ENCODE measurements at places on chromosomes 12 and 14.

DNA sequence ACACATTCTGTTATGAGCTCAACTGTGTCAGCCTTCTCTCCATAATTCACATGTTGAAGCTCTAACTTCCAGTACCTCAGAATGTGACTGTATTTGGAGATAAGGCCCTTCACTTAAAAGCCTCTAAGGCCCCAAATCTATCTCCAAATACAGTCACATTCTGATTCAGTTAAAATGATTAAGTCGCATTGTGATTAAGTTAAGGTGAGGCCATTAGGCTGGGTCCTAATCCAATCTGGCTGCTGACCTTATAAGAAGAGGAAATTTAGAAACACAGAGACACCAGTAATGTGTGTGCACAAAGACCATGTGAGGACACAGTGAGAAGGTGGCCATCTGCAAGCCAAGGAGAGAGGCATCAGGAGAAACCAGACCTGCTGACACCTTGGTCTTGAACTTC lies 141.6 kb downstream of the GXYLT1 start:
- no peak for DNase-seq

- no peak for DNase-seq
Observed at GRCh38 chr12:56541631-56542030, 20.0 kb downstream of the RBMS2 start.

DNA sequence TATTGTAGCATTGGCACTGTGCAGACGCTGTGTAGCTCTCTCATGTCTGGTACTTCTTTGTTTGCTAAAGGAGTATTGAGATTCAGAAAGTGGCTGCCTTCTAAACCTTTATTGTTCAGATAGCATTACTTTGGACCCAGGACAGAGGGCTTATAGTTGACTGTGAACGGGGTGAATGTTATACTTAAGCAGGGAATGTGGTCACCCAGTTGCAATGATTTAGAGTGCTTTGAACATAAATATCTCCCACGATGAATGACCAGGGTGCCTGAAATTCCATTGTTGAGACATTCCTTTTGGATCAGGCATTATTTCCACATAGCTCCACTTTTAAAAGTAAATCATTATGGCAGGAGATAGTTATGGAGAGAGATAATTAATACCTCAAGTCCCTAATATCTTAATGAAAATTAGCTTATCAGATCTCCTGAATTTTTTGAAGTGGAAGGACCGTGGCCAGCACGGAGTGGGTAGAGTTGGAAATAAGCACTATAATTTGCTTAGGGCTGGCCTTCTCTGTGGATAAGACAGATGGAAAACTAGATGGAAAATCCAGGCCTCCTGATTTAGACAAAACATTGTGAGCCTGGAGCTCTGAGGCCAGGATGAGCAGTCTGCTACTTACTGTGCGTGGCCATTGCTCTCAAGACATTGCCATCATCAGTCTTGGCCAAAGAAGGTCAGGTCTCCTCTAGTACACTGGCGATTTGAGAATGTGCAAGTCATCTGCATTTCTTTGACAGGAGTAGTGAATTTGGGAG lies 114.5 kb downstream of the ETV6 start:
- DNase-seq, result peak; percentile 84

DNA sequence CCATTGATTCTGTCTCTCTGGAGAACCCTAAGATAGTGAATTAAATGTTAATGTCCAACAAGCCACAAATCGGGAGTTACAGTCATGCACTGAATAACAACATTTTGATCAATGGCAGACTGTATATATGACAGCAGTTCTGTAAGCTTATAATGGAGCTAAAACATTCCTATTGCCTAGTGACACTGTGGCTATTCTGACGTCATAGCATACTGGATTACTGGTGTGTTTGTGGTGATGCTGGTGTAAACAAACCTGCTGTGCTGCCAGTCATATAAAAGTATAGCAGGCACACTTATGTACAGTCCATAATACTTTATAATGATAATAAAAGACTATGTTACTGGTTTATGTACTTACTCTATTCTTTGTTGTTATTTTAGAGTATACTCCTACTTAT lies 56.7 kb upstream of the BICD1 start:
- no peak for DNase-seq

DNA sequence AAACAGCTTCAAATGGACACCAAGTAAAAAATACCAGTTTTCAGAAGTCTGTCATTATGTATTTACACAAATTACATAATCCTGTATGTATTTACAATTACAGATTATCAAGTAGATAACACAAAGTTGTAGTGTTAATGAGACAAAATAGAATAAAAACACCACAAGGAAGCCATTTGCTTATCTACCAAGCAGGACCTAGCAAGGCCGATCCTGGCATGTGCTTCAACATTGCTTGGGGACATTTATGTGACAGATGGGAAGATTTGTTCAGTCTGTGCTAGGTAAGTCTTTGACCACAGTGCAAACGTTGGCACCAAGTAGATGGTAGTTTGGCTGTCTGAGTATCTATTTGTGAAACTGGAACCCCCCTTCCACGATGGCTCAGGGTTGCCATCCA lies 35.8 kb downstream of the BCAT1 start:
- DNase-seq, result no peak

GRCh38 chr12:48779869-48780268 lies 9.0 kb downstream of the ADCY6 start:
- peak; percentile 89 for DNase-seq

DNA sequence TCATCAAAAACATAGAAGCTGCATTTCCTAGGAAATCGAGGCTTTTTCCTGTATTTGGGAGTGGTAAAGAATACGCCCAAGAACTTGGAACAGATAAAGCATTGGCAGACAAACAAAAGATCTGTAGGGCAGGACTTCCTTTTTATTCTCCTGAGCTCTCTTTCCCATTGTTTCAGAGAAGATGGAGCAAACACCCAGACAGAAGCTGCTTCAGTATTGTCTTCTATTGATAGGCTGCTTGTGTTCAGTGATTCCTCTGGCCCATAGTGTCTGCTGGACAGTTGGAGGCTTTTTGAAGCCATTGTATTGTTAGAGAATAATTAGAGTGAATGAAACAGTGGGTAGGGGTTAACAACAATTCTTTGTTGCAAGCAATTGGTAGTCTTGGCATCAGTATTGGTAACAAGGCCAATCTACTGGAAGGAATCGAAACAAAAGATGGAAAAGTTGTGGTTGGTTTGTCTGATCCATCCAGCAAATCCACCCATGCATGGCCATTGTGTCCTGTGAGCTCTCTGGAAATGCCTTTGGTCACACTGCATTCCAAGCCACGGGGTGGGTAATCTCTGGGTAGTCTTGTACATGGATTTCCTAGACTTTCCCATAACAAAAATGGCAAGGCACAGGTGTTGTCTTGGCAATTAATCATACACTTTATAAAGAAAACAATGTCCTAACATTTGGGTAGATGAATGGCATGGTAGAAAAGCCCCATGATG lies 424.8 kb downstream of the RAD51B start:
- peak; percentile 60 for DNase-seq

- DNase-seq, result no peak
Observed at GRCh38 chr12:124684496-124684895, 117.1 kb upstream of the NCOR2 start.

DNA sequence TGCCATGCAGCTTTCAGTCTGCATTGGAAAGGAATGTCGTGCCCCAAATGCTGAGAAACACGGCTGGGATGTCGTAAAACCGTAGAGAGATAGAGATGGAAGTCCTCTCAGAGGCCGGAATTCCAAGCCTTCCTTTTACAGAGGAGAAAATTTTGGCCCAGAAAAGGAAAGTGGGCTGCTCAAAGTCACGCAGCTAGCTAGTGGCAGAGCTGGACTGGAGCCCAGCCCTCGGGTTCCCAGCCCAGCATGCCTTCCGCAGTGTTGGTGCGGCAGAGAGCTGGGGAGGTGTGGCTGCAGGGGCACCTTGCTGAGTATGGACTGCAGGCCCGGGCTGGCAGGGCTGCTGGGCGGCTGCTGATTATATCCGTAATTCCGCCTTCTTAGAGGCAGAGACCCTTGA lies 50.3 kb downstream of the KCNA1 start:
- DNase-seq, result no peak

DNA sequence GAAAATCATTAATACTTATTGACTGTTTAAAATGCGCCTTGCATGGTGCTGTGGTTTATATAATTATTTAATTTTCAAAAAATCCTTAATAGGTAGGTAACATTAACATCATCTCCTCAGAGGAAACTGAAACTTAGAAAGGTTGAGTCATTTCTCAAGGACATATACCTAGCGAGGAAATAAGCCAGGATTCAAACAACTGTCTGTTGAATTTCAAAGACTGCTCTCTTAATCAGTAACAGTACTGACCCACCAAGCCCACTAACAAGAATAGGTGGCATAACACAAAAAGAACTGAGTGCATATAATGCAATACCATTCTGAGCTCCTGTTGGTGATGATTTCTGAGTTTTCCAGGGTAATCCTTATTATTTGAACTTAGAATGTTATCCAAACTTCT lies 174.3 kb downstream of the SOX5 start:
- DNase-seq, result no peak

GRCh38 chr14:29993143-29993542 lies 65.5 kb upstream of the PRKD1 start:
- no peak for DNase-seq

DNA sequence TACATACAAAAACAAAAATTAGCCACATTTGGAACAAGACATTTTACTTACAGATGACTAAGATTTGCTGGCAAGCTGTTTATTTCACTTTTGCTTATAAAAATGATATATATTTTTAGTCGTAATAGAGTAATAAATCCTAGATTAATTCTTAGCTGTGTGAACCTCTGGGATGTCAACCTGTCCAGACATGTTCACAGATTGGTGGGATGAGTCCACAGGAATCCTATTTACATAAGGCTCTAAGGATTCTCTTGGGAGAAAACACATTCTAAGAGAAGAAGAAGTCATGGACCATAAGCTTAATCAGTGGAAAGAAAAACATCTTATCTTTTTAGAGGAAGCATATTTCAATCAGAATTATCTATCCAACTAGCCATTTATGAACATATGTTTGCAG lies 797.4 kb downstream of the C12orf50 start:
- DNase-seq, result no peak

DNA sequence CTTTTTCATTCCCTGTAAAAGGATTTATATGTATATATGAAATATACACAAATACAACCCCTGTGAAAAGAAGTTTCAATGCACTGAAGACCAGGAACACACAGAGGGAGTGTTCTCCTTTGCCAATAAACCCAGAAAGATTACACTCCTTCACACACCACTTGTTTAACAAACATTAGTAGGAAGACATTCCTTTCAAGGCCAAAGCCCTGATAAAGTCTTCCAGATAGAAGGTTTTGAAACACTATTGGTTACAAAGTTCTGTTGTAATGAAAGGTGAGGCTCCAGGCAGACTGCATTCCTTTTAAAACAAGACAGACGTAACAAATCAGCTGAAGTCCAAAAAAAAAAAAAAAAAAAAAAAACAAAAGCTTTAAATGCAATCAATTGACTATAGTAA lies 81.0 kb downstream of the PTPN21 start:
- DNase-seq, result peak; percentile 22

DNA sequence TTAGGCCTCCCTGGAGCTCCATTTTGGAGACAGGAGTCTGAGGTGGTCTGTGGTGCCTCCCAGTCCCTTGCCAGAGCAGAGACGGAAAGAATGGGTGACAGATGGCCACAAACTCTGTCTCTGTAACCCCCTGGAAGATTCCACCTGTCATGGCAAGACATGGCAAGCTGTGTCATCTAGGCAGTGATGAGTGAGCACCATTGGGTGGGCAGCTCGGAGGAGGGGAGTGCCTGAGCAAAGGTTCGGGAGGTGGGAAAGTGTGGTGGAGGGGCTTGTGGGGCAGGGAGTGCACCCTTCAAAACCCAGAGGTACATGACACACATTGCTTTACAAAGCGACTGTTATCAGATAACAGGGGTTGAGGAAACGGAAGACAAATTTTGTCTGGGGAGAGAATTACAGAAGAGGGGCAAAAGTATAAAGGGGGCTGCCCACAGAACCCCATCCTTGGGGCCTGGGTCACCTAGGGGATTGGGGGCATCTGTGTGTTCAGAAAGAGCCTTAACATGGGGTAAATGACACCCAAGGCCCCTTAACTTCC lies 3.5 kb downstream of the RIN3 start:
- no peak for DNase-seq

DNA sequence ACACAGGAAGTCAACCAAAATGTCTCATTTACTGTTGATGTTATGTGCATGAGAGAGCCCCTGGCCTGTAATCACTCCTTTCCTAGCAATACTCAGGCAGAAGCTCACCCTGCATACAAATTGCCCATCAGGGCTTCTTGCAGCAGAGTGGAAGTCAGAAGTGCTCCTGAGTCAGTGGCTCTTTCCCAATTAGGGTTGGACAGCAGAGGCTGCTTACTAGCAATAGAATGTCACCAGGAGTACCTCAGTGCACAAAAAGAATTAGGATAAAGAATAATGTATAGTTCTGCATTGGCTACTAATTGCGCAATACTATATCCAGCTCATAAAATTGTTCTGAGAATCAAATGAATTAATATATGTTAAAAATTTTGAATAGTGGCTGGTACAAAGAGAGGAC lies 161.1 kb downstream of the SLC35F4 start:
- DNase-seq, result no peak

DNA sequence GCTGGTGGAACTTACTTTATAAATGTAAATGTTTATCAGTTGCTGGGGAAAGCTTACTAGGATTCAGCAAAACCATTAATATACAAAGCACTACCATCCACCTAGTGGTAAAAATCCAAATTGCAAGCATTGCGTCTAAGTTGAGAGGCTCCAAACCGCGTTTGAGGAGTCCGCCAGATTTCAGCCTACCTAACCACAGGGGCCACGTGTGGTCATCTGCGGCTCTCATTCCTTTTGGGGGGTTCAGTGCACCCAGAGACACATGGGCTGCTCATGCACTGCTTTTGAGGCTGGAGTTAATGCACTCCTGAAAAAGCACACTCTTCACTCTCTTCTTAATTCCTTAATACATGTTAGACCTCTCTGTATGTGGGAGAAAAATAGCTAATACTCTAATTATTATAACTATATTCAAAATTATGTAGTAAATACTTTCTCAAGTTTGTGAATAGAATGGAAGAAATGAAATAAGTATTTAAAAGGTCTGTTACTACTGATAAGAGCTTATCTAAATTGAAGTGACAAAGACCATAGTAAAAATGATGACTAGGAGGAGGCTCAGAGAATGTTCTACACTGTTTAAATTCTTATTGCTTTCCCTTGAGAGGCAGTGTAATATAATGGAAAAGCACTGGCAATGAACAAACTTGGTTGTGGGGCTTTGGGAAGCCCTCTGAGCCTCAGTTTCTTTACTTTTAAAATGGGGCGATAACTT lies 41.4 kb upstream of the MANSC4 start:
- DNase-seq, result peak; percentile 86

Data from fibroblast of pulmonary artery (primary cell).